ENCODE measurements at places on chromosomes 6 and 20.

GRCh38 chr6:13272131-13273046 is 55.9 kb downstream of the TBC1D7 start:
- no peak for DNase-seq

GRCh38 chr6:13175759-13176158 is 152.6 kb downstream of the TBC1D7 start:
- DNase-seq: no peak

DNA sequence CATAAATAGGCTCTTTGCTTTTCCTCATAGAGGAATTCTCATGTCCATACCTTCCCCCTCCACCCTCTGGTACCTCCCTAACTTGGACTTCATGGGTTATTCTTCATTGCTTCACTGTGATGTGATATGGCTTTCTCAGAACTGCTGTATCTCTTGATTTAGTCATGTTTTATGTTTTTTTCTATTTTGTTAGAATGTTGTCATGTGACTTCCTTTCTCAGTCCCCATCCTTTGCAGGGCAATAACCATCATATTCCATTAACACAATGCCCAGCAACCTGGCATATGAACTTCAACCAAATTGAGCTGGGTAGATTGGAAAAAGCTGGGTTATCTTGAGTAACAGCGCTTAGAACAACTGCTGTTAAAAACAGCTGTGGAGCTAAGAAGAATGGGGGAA is 190.9 kb upstream of the PRSS16 start:
- no peak for DNase-seq

DNA sequence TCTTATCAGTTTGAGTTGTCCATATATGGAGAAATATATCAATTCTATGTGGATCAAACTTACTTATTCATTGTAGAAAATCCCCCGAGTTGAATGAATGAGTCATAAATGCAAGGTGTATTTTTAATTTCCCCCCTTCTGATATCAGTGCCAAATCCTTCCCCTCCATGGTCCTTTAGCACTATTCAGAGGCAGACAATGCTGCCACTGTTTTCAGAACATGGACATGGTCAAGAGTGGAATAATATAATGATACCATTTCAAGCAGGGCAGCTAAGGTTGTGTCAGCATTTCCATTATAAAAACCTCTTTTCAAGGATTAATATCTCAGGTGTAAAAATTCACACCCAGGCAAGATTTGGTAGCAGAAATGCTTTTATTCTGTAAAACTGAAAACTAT is 244.0 kb downstream of the FOXC1 start:
- DNase-seq: no peak

DNA sequence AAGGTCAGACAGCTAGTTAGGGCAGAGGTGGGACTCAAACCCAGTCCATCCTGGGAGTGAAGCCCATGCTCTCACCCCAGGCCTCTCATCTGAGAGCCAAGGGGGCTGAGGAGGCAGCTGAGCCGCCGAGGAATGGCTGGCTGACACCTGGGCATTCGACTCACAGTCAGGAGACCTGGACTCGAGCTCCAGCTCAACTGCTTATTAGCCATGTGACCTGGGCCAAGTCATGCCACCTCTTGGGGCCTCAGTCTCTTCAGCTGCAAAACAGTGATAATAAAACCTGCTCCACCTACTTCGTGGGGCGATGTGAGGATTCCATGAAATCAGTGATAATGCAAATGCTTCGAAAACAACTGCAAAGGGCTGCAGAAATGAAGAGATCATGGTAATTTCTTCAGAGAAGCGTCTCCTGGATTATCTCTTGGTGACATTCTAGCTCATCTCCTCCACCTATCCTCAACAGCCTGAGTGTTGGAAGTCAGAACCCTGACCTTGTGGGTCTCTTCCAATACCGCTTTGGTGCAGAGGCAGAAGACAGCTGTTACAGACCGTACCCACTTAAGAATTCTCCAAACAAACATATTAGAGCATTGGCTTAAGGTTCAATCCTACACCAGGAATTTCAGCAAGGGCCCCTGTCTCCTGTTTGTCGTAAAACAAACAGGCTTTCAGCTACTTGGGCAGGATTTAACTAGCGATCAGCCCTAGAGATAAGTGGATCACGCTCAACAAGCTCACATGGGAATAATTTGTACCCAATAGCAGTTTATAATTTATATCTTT is 60.0 kb upstream of the PIM1 start:
- DNase-seq: no peak

DNA sequence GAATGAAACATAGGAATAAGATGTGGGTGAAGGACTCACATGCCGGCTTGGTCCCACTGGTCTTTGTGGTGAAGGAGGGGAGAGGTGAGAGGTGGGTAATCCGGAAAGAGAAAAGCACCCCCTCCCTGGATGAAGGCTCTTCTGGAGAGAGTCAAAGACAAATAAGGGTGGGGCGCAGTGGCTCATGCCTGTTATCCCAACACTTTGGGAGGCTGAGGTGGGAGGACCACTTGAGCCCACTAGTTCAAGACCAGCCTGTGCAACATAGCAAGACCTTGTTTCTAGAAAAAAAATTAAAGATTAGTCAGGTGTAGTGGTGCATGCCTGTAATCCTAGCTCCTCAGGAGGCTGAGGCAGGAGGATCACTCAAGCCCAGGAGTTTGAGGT is 3.1 kb downstream of the LTB start:
- DNase-seq: no peak

DNA sequence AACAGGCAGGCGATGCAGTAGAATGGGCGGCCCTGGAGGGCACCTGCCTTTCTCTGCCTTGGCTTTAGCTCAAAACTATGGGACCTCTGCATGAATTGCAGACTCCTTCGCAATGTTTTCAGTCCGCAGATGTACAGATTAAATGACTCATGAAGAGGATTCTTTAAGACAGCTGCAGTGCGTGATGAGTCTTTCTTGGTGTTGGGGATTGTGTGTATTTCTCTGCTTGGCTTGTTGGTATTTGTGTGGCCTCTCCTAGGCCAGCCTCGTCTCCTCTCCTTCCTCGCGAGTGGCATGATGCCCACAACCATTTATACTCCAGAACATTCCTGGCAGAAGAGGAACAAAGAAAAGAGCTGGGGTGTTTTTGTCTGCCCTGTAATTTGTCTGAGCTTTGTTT is 110.6 kb downstream of the SYNDIG1 start:
- no peak for DNase-seq

DNA sequence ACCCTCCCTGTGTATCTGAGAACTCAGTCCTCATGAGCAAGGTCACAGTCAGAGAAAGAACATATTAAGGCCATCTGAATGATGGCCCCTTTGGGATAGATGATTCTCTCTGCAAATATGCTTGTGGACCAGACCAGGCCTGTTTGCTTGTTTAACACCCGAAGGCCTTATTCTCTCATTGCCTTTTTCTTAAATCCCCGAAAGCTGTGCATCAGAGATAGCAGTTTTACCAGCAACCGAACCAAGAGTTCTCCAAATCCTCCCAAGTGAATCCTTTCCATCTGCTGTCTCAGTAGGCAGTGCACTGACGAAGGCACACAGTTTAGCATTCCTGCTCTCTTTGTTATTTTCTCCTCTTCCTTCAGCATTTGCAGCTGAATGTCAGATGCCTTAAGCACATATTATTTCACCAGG is 79.8 kb downstream of the TRMT6 start:
- DNase-seq: no peak

GRCh38 chr6:38234934-38235682 is 404.6 kb downstream of the BTBD9 start:
- DNase-seq: no peak

- DNase-seq: no peak
Measured at GRCh38 chr6:125220712-125221111, 67.1 kb downstream of the TPD52L1 start.
